ENCODE measurements at places on chromosomes 7 and 10. TPM values are rescaled to one million over a fixed set of nuclear protein-coding genes. Genes with fewer than 3 reads are reported as not detected.

Gene CNNM1
- not detected for total RNA-seq

DNA sequence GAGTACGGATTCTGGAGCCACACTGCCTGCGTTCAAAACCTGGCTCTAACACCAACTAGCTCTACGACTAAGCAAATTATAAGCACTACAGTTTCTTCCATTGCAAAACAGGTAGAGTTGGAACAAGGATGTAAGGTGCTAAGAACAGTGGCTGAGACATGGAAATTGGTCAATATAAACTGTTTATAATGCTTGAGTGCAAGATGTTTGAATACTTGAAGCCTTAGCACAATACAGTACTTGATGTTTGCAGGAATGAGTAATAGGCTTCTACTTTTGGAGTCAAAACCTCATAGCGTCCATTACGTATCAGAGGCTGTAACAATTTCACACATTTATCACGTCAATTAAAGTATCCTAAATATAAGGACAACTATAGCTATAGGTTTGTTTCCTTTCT is 6.9 kb downstream of the NT5C2 start:
- no peak for DNase-seq

DNA sequence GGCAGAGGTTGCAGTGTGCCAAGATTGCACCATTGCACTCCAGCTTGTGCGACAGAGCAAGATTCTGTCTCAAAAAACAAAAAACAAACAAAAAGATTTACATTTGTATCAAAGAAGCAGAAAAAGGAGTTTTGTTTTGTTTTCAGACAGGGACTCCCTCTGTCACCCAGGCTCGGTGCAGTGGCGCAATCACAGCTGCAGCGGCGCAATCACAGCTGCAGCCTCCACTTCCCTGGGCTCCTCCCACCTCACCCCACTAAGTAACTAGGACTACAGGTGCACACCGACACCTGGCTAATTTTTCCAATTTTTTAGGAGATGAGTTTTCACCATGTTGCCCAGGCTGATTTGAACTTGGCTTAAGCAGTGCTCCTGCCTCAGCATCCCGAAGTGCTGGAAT is 1.8 kb downstream of the ARMC10 start:
- no peak for DNase-seq

DNA sequence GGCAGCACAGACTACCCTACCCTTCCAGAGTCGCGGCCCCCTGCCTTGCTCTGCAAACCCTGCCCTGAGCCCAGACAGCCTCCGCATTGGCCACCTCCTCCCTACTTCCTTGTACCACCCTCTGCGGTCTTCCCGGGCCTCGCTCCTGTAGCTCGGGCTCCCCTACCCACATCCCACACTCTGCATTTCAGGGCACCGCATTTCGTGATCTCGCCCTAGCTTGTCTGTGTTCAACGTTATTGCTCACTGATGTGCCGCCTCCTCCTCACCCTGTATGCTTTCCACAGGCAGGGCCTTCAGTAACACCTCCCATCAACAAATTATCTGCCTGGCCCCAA is 6.6 kb downstream of the PDIA4 start:
- DNase-seq, result no peak

Gene HOXA3
- total RNA-seq, result not detected

Gene GRM3
- not detected for total RNA-seq

DNA sequence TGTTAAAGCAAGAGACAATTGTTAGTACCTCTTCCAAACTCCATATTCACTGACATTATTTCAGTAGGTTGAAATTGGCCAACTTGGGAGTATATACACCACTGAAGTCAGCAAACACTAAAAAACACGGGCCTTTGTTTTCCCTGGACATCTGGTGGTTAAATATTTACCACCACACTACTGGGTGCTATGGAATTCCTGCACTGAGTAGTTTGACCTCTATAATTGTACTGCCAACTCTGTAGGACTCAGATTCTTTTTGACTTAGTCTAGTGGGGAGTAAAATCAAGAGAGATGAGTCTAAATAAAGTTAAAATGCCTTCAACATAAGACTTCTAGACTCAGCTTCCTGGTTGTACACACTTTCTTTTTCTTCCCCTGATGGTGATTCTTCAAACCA is 41.3 kb upstream of the TES start:
- DNase-seq, result peak; percentile 56

Gene EPDR1
- total RNA-seq, result 48.6 TPM

GRCh38 chr10:33265621-33266020 is 68.8 kb downstream of the NRP1 start:
- no peak for DNase-seq

Data from HT1080 (cell line).